ENCODE measurements at places on chromosomes 16 and 17.

DNA sequence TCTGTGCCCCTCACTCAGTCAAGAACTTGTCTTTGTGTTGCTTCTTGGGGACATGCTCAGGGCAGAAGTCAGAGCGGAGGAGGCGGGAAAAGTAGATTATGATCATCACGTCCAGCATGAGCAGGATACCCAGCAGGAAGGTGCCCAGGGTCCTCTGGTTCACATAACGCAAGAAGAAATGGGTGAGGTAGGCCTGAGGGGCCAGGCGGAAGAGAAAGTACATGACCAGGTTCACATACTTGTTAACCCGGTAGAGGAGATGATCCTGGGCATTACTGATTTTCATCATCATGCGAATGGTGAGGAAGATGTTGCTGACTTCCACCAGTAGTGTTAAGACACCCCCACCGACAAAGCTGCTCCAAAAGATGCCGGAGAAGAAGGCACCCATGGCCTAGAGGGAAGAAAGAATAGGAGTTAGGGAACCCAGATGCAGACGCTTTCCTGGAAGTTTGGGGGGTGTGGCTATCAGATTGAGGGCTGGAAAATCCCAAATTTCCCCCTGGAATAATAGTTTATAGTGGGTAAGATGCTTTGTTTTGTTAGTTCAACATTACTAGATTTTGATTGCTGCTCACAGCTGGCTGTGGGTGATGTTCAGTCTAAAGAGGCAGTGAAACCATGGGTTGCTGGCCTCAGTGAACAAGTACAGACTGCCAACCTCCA is 1.4 kb downstream of the TLCD1 start:
- no peak overlapping the region for H3K4me3 ChIP-seq
- H3K27ac ChIP-seq: peak overlapping the region; percentile 35
- no peak for DNase-seq
- peaks cover 82% of the 10 kb centered on the region for H3K4me1 ChIP-seq
- H3K36me3 ChIP-seq: peaks cover 47% of the 10 kb centered on the region

DNA sequence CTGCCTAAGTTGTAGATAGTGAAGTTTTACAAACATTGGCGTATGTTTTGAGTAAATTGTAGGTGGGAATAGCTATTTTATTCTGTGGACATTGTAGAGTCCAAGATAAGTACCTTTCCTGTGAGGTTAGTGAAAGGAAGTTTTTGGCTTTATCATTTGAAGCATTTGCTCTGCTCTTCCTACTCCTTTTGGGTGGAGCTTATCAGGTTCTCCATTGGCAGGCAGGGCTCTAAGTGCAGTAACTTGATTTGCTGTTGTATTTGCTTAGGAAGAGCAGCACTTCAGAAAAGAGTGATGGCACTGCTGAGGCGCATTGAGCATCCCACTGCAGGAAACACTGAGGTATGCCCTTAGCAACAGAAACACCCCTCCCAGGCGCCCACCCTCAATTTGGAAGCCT is 70.1 kb downstream of the OMG start:
- no peak overlapping the region for H3K4me3 ChIP-seq
- H3K4me1 ChIP-seq: peaks cover 3% of the 10 kb centered on the region
- DNase-seq: no peak
- no peaks in the 10 kb centered on the region for H3K27me3 ChIP-seq

GRCh38 chr17:78872486-78872885 is 30.5 kb downstream of the CEP295NL start:
- H3K36me3 ChIP-seq: no peaks in the 10 kb centered on the region
- no peaks in the 10 kb centered on the region for H3K4me1 ChIP-seq
- no peaks in the 10 kb centered on the region for H3K27me3 ChIP-seq
- no peak overlapping the region for H3K4me3 ChIP-seq
- H3K27ac ChIP-seq: no peak overlapping the region

GRCh38 chr17:45925311-45925710 is 31.0 kb downstream of the MAPT start:
- H3K27ac ChIP-seq: no peak overlapping the region
- H3K4me3 ChIP-seq: no peak overlapping the region
- H3K4me1 ChIP-seq: no peaks in the 10 kb centered on the region
- H3K36me3 ChIP-seq: no peaks in the 10 kb centered on the region
- H3K27me3 ChIP-seq: no peaks in the 10 kb centered on the region

DNA sequence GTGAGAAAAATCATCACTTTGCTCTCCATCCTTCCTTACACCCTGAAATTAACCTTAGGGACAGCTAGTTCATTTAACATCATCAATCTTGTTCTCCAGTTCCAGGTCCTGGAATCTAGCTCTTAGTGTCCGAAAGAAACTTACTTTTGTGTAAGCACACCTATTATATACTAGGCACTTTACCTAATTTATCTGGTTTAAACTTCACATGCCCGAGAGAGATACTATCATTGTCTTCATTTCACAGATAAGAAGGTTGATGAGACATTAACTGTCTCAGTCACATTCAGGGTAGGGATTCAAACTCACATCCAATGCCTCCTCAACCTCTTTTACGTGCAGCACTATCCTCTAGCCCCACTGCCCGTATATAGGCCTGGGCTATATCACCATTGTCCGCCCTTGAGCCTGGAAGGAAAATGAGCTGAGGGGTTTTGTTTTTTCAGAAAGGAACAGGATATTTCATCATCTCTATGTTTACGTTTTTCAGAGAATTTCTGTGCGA is 501 bp upstream of the AP2B1 start:
- H3K4me3 ChIP-seq: peak overlapping the region; percentile 99
- no peak for DNase-seq
- H3K27ac ChIP-seq: peak overlapping the region; percentile 98

GRCh38 chr17:67003231-67003630 is 38.7 kb downstream of the CACNG4 start:
- no peak overlapping the region for H3K4me3 ChIP-seq
- peaks cover 4% of the 10 kb centered on the region for H3K27me3 ChIP-seq
- no peaks in the 10 kb centered on the region for H3K4me1 ChIP-seq
- no peaks in the 10 kb centered on the region for H3K36me3 ChIP-seq
- no peak for DNase-seq

- no peaks in the 10 kb centered on the region for H3K36me3 ChIP-seq
- no peaks in the 10 kb centered on the region for H3K4me1 ChIP-seq
- DNase-seq: no peak
- H3K27me3 ChIP-seq: no peaks in the 10 kb centered on the region
- no peak overlapping the region for H3K27ac ChIP-seq
- H3K4me3 ChIP-seq: no peak overlapping the region
Measured at GRCh38 chr17:30565073-30565935, 88.1 kb downstream of the GOSR1 start.

GRCh38 chr17:19570544-19571062 is 36.9 kb downstream of the SLC47A1 start:
- peaks cover 6% of the 10 kb centered on the region for H3K4me1 ChIP-seq
- DNase-seq: no peak
- no peak overlapping the region for H3K4me3 ChIP-seq
- H3K36me3 ChIP-seq: no peaks in the 10 kb centered on the region
- H3K27ac ChIP-seq: no peak overlapping the region

- H3K27me3 ChIP-seq: no peaks in the 10 kb centered on the region
- no peak for DNase-seq
- no peak overlapping the region for H3K27ac ChIP-seq
- no peaks in the 10 kb centered on the region for H3K4me1 ChIP-seq
- H3K36me3 ChIP-seq: no peaks in the 10 kb centered on the region
Measured at GRCh38 chr16:59204589-59204988, 470.5 kb upstream of the GOT2 start.

DNA sequence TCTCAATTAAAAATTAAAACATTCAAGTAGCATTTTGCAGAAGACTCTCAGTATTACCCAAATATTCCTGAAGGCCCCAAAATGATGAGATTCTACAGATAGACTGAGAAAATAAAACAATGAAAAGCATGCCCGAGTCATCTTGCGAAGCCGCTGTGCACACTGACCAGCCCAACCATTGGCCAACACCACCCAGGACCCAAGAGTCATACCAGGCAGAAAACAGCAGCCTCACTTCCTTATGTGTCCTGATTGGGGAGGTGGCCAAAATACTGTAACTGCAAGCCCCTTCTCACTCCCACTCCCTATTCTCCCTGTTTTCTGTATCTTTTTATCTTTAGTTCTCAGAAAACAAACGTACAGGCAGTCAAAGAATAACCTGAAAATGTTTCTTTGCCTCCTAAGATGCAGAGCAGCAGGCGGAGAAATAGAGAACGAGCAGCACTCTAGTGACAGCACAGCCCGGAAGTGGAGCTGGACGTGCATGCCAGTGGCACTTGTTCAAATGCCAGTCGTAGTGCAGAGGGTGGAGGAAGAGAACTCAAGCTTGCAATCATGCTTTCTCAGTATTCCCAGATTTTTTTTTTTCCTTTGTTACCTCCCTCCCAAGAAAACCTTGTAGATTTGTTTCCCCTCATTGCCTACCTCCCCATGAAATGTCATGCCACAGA is 182.3 kb upstream of the SOX9 start:
- H3K36me3 ChIP-seq: no peaks in the 10 kb centered on the region
- H3K27me3 ChIP-seq: no peaks in the 10 kb centered on the region
- no peaks in the 10 kb centered on the region for H3K4me1 ChIP-seq
- no peak for DNase-seq
- no peak overlapping the region for H3K4me3 ChIP-seq

- H3K4me3 ChIP-seq: no peak overlapping the region
- H3K27me3 ChIP-seq: no peaks in the 10 kb centered on the region
- no peak overlapping the region for H3K27ac ChIP-seq
- no peak for DNase-seq
- H3K36me3 ChIP-seq: no peaks in the 10 kb centered on the region
Measured at GRCh38 chr17:63075969-63076368, 109.9 kb downstream of the TANC2 start.

DNA sequence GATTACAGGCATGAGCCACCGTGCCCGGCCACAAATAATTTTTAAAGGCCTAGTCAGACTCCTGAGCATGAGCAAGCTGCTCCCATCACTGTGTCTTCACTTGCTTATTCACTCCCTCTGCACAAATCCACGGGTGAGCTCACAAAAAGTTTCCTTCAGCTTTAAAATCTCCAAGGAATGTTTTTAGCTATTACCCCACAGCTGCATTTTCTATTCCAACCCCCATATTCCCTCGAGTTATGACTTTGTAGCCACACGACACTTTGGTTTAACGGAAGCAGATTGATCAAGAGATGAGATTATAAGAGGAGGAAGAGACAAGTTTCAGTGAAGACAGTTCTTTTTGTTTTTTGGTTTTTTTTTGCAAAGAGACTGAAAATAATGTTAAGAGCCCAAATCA is 49.1 kb upstream of the SLC25A19 start:
- H3K4me1 ChIP-seq: peaks cover 79% of the 10 kb centered on the region
- peak overlapping the region; percentile 47 for H3K27ac ChIP-seq
- H3K36me3 ChIP-seq: no peaks in the 10 kb centered on the region
- no peaks in the 10 kb centered on the region for H3K27me3 ChIP-seq

GRCh38 chr16:11562411-11562810 is 24.3 kb downstream of the LITAF start:
- peaks cover 18% of the 10 kb centered on the region for H3K36me3 ChIP-seq
- H3K4me1 ChIP-seq: peaks cover 83% of the 10 kb centered on the region
- H3K27ac ChIP-seq: peak overlapping the region; percentile 86
- no peaks in the 10 kb centered on the region for H3K27me3 ChIP-seq
- no peak overlapping the region for H3K4me3 ChIP-seq
- DNase-seq: no peak

GRCh38 chr16:79296491-79296890 is 304.0 kb downstream of the MAF start:
- no peak overlapping the region for H3K4me3 ChIP-seq
- DNase-seq: no peak
- H3K36me3 ChIP-seq: no peaks in the 10 kb centered on the region

DNA sequence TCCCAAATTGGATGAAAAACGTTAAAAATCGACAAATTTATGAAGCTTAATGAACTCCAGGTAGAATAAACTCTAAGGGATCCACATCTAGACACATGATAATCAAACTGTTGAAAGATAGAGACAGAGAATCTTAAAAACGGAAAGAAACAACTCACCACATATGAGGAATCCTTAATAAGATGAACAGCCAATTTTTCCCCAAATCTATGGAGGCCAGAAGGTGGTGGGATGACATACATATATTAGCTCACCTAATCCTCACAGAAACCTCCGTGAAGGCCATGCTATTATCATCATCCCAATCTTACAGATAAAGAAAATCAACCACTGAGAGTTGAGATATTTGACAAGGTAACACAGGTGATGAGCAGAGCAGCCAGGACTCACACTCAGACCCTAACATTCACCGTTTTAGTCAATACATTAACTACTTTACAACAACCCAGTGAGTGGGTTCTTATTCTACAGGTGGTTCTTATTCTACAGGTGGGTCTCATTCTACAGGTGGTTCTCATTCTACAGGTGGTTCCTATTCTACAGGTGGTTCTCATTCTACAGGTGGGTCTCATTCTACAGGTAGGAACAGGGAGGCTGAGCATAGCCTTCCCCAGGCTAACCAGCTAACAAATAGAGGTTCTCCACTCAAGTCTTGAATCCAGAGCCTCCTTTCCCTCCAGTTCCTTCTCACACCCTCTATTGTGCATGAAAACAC is 4.8 kb downstream of the CACNG1 start:
- H3K27me3 ChIP-seq: no peaks in the 10 kb centered on the region
- no peak for DNase-seq
- no peak overlapping the region for H3K27ac ChIP-seq
- H3K36me3 ChIP-seq: no peaks in the 10 kb centered on the region
- no peak overlapping the region for H3K4me3 ChIP-seq

- no peaks in the 10 kb centered on the region for H3K27me3 ChIP-seq
- no peaks in the 10 kb centered on the region for H3K36me3 ChIP-seq
- H3K4me1 ChIP-seq: no peaks in the 10 kb centered on the region
- DNase-seq: no peak
- H3K4me3 ChIP-seq: no peak overlapping the region
Measured at GRCh38 chr17:77506371-77506991, 365.7 kb downstream of the SEC14L1 start.

- no peak for DNase-seq
- H3K27ac ChIP-seq: no peak overlapping the region
- no peaks in the 10 kb centered on the region for H3K27me3 ChIP-seq
- H3K4me3 ChIP-seq: peak overlapping the region; percentile 100
- H3K36me3 ChIP-seq: peaks cover 15% of the 10 kb centered on the region
Measured at GRCh38 chr17:42018339-42018738, 1.1 kb upstream of the DNAJC7 start.

GRCh38 chr17:27442702-27443101 is 13.5 kb upstream of the KSR1 start:
- H3K27ac ChIP-seq: no peak overlapping the region
- H3K27me3 ChIP-seq: no peaks in the 10 kb centered on the region
- H3K4me1 ChIP-seq: no peaks in the 10 kb centered on the region
- H3K4me3 ChIP-seq: no peak overlapping the region
- no peaks in the 10 kb centered on the region for H3K36me3 ChIP-seq
- DNase-seq: no peak

DNA sequence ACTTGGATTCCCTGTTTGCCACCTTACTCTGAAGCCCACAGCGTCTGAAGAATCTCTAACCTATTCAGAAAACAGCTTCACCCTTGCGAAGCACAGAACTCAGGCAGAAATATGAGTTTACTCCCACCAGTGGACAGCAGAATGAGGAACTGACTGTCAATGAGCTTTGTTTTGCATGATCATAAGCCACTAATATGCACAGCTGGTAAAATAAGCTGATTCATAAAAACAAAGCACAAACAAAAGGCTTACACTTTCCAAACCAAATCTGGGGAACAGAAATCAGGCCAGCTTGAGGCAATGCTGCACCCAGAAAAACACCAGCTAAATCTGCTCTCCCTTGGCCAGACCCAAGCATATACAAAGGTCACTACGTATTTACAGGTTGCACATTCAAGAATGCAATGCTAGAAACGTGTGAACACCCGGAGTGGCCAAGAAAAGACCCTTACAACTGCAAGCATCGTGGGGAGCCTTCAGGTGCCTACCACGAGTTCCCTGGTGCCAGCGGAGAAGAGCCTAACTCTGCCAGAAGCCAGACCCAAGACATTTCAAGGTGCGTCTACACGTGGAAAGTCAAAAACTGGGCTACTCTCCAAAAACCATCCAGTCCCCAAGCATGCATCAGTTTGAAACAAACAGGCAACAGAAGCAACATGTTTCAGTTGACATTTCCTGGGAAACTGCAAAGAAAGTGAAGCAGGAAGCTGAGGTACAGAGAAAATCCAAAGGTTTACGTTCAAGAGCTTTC is 207.1 kb downstream of the ZFHX3 start:
- peaks cover 6% of the 10 kb centered on the region for H3K4me1 ChIP-seq
- H3K27ac ChIP-seq: no peak overlapping the region
- no peaks in the 10 kb centered on the region for H3K27me3 ChIP-seq
